ENCODE measurements at places on chromosomes 12 and 14.

GRCh38 chr12:132084621-132085290, 59.4 kb downstream of the DDX51 start:
- DNase-seq: no peak

DNA sequence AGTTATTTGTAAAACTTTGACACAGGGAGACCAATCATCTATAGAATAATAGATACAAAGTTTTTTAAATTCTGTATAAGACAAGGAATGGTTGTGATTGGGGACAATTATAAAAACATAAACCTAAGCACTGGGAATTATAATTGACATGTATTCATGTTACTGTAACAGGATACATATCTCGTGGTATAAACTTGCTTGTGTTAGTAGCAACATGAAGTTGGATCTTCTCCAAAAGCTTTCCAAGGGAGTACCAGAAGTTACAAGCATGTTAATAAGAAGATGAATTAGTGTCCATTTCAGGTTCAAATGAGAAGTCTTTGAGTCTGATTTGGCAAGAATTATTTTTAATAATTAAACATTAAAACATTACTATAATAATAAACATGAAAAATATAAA, 42.2 kb downstream of the CDKL1 start:
- DNase-seq: no peak

DNA sequence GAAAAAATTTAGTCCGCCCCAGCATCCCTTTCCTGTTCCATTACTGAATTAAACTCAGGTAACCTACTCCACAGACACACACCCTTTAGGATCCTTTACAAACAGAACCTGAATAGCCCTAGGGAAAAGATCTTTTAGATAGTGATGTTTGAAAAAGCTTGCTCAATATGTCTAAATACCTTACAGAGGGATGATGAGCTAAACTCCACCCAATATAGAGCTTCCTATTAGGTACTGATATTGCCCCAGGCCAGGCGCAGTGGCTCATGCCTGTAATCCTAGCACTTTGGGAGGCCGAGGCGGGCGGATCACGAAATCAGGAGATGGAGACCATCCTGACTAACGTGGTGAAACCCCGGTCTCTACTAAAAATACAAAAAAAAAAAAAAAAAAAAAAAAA, 50.1 kb downstream of the FERMT2 start:
- no peak for DNase-seq

GRCh38 chr12:25712169-25712568, 159.1 kb upstream of the LMNTD1 start:
- DNase-seq: no peak

GRCh38 chr14:51550636-51551035, 101.1 kb upstream of the FRMD6 start:
- no peak for DNase-seq

- no peak for DNase-seq
These were observed 117.8 kb downstream of the MED13L start for GRCh38 chr12:116159593-116160200.

Measured in HFF-Myc (cell line).